ENCODE measurements at places on chromosomes 6 and 20.

- DNase-seq = no peak
Measured at GRCh38 chr20:36658300-36658699, 12.3 kb upstream of the SLA2 start.

- DNase-seq = no peak
Measured at GRCh38 chr6:139030228-139030963, 1.9 kb downstream of the ABRACL start.

GRCh38 chr20:39067526-39068216 is 105.5 kb downstream of the DHX35 start:
- DNase-seq = no peak

DNA sequence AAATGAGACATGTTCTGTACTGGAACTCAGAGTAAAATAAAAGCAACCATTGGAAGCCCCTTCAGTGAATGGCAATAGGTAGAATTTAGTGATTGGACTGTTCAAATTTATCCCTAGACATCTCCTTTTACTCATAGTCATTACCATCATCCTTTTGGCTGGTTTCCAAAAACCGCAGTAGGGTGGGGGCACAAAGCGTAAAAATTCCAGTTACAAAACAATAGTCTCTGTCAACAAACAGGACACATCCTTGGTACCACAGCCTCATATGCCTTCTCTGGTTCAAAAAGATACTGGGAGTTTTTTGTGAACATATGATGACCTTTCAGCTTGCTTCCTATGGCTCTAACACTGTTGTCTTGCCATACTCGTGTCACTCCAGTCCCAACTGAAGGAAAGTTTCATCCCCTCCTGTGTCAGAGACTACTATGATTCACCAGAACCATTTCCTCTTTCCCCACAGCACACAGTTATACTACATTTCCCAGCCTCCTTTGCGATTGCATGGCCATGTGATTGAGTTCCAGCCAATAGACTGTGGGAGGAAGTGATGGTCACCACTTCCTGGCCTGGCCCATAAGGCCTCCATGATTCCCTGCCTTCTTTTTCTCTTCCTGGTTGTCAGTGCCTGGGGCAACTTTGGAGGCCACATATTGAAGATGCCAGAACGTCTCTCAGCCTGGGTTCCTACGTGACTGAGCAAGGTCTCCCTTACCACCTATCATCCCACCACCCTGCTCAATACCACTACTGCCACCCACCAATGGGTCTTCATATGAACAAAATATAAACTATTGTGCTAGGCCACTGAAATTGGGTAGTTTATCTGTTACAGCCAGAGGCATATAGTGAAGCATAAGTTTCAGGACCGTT is 162.4 kb downstream of the ID4 start:
- DNase-seq = peak; percentile 36

- DNase-seq = no peak
Measured at GRCh38 chr6:13834790-13835189, 20.4 kb upstream of the MCUR1 start.

- DNase-seq = no peak
Measured at GRCh38 chr20:62232194-62232593, 6.1 kb upstream of the OSBPL2 start.
